ENCODE measurements at places on chromosomes 11 and 22.

DNA sequence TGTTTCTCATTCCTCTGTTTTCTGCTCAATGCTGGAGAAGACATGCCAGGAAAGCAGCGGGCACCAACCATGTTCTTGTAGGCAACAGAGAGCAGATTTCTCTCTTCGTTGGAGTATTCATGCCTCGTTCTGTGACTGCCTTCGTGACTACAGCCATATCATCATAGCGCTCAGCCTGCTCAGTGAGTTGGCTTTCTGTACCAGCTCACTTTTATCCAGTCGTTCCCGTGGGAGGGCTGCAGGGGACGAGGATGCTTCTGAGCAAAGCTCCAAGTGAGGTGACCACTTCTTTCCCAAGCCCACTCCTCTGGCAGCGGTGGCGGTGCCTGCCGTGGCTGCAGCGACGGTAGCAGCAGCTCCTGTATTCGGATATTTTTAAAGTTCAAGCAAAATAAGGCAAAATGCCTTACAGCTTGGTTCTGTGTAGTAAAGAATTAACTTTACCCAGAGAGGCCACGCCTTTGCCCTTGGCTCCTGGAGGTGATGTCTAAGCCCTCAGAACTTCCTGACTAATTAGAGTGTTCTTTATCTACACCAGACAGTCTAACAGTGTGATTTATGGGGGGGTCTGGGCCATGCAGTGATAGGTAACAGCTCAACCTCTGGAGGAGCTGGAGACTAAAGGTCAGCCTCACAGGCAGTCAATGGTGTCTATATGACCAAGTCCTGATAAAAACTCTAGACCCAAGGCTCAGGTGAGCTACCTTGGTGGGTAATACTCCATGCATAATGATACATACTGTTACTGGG is 35.3 kb downstream of the LDHAL6A start:
- DNase-seq, result no peak

- DNase-seq, result no peak
Measured at GRCh38 chr11:115974703-115975102, 470.5 kb upstream of the CADM1 start.

- no peak for DNase-seq
Measured at GRCh38 chr11:4713241-4713640, 8.7 kb downstream of the MMP26 start.

- no peak for DNase-seq
Measured at GRCh38 chr22:30752771-30753170, 58.1 kb downstream of the OSBP2 start.

- peak; percentile 39 for DNase-seq
Measured at GRCh38 chr22:25514436-25515180, 49.9 kb upstream of the GRK3 start.

GRCh38 chr11:19606856-19607655 is 105.6 kb upstream of the NAV2 start:
- DNase-seq, result no peak

GRCh38 chr22:45788522-45788921 is 116.9 kb downstream of the ATXN10 start:
- DNase-seq, result no peak

DNA sequence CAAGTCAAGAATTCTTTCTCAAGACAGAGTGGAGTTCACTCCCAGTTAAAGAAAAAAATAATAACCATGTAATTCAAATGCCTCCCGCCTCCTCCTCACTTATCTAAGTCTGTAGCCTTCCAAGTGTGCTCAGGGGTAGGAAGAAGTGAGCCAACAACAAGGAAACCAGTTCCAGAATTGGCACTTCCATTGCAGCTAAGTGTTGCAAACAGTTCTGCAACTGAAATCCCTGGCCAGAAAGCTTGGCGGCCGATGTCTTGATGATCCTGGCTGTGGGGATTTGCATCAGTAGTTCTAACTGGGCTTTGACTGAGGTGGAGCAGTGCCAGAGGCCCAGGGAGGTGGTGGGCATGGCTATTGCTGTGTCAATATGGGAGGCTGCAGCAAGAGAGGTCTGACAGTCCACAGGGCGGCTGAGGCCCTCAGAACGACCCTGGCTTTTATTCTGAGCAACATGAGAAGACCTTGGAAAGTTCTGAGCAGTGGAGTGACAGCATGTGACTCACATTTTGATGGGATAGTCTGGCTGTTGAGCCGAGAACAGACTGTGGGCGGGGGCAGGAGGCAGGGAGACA is 19.2 kb downstream of the DHCR7 start:
- DNase-seq, result no peak

- no peak for DNase-seq
Measured at GRCh38 chr22:26906464-26906863, 249.1 kb downstream of the MIAT start.

- DNase-seq, result no peak
Measured at GRCh38 chr11:96091476-96091875, 167.6 kb upstream of the MTMR2 start.

GRCh38 chr11:97079244-97079643 is 689.4 kb downstream of the JRKL start:
- no peak for DNase-seq

DNA sequence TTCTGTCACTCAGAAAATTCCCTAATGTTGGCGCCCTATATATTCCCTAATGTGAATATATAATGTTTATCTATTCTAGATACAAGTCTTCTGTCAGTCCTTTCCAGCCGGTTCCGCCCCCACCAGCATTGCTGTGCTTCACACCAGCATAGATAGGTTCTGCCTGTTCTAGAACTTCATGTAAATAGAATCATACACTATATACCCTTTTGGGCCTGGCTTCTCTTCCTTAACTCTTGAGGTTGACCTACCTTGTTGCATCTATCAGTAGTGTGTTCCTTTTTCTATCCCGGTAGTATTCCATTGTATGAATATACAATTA is 34.6 kb downstream of the OTOG start:
- no peak for DNase-seq

DNA sequence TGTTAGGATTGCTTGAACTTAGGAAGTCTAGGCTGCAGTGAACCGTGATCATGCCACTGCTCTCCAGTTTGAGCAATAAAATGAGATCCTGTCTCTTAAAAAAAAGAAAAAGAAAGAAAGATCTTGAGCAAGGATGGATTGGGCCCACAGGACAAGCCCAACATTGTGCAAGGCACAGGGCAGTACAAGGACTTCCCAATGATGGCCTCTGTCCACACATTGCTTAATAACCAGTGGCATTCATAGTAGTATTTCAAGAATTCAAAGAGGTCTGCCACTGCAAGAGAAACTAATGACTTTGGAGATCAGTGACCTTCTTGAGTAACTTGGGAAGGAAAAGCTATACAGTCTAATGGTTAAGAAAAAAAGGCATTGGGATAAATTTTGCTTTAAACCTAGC is 44.6 kb downstream of the SEZ6L start:
- no peak for DNase-seq

DNA sequence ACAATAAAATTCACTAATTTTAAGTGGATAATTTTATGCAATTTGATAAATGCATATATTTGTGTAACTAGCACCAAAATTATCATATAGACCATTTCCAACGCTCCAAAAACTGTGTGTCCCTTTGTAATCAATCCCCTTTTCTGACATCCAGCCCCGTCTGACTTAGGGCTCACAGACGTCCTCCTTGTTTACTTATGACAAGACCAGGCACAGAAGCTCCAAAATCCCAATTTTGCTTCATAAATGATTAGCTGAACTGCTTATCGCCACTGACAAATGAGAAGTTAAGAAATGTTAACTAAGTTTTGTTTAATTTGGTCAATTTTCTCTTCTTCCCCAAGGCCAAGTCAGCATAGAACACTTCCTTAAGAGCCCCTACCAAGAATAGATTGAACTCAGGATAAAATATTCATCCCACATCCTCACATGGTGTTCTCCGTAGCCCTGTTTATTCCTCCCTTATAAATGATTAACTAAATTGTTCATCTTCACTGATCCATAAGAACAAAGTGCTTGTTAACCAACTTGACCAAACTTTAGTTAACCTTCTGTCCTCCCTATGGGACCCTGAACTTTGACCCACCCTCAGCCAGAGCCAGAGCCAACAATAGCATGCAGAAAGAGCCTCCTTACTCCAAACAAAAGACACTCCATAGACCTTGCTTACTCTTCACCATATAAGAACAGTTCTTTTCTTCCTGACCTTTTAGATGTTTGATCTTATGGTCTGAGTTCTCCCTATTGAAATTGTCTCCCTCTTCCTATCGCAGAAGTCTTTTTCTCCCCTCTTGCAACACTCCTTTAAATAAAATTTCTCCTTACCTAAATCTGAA is 30.8 kb upstream of the GLYAT start:
- DNase-seq, result no peak

GRCh38 chr11:78612721-78613377 is 38.2 kb upstream of the NARS2 start:
- no peak for DNase-seq

- DNase-seq, result no peak
Measured at GRCh38 chr22:21446827-21447690, 20.1 kb upstream of the TMEM191C start.

DNA sequence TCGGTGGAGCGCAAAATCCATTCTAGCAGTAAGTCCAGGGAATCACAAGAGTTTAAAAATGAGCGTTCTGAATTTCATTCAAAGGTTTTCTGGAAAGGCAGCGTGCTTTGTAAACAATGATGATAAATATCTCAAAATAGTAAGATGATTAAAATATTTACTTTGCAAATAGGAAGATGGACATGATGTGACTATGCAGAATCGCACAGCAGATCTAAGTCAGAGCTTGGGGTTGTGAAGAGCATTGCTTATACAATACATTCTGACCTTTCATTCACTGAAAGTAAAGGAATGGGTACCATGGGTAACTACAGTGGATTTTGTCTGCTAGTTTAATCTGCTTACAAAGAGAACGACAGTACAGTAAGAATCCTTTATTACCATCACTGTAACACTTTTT is 77.5 kb downstream of the PPP6R3 start:
- DNase-seq, result no peak

DNA sequence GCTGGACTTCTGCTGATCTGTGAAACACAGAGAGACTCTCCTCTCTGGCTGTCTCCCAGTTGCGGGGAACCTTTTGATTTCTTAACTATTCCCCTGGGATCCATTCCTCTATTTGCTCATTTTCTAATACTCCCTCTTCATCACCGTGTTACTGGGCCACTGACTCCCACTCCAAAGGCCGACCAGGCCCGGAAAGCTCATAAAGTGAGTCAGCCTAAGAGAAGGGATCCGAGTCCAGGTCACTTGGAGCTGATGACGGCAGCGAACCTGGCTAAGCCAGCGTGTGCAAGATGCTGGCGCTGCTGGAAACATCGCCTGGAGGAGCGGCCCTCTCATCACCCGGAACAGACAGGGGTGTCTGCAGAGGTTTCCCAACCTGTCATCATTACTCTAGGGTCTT is 112.8 kb downstream of the FBXO7 start:
- no peak for DNase-seq

DNA sequence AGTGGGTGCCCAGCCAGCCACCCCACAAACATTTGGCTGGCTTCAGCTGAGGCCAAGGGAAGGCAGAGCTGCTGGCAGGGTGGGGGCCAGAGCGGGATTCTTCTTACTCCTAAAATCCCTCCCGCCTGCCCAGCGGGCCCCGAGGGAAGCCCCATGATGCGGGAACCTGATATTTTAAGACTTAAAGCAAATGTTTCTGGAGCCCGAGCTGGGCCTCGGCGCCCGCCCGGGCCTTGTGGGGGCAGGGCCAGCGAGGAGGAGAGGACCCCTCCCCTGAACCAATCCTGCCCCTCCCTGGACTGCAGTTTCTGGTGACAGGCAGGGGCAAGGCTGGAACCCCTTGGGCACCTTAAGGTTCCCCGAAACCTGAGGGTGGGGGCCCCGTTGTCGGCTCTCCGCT is 17.2 kb downstream of the GP1BB start:
- no peak for DNase-seq

- peak; percentile 68 for DNase-seq
Measured at GRCh38 chr11:44621140-44621681, 55.7 kb downstream of the CD82 start.

GRCh38 chr11:121649798-121650197 is 197.0 kb upstream of the SORL1-AS1 start:
- no peak for DNase-seq

GRCh38 chr11:96162816-96163499 is 180.0 kb downstream of the MAML2 start:
- no peak for DNase-seq

GRCh38 chr11:36750349-36750748 is 152.3 kb upstream of the RAG2 start:
- no peak for DNase-seq

GRCh38 chr22:23383491-23384361 is 196.4 kb downstream of the IGLL1 start:
- DNase-seq, result peak; percentile 36

DNA sequence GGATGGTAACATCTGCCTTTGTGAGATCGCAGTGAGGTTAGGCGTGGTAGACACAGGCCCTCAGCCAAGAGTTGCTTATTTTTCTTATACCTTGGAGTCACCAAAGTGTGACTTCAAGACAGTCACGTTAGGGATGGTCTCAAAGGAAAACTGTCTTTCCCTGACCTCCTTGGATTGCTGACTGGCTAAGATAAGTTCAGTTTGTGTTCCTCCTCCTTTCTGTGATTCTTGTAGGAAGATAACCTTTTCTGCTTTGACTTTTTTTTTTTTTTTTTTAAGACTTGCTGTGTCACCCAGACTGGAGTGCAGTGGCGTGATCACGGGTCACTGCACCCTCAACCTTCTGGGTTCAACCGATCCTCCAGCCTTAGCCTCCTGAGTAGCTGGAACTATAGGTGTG is 23.1 kb downstream of the TAB1 start:
- DNase-seq, result no peak

- no peak for DNase-seq
Measured at GRCh38 chr11:129945373-129945772, 50.0 kb upstream of the NFRKB start.

GRCh38 chr11:68980776-68981065 is at the start of gene MRGPRD:
MRGPRD (minus strand) TSS chr11:68980986; CDS start chr11:68980986, 0 bp downstream.
- DNase-seq, result no peak

- DNase-seq, result no peak
Measured at GRCh38 chr11:27039873-27040272, 742 bp upstream of the BBOX1 start.

DNA sequence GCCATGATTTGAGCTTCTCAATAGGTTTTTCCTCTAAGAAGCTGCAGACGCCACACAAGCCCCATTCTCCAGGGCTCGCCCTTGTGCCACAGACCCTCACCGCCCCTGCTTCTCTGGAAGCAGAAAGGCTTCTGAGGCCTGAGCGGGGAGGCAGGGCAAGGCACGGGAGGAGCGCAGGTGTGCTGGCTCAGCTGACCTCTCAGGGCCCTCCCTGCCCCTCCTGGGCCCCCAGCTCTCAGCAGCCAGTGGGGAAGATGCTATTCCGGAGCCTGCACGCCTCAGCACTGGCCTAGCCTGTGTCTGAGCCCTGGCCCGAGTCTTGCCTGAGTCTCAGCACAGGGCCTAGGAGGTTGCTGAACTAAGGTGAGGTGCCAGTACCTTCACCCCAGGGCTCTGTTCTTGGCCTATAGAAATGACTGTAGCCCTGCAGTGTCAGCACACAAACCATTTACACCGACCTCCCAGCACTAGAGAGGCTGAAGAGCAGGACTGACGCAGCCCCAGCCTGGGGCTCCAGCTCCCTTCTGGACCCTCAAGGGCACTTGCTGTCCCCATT is 47.1 kb upstream of the LMO1 start:
- DNase-seq, result no peak

- DNase-seq, result no peak
Measured at GRCh38 chr22:18971321-18971751, 35.2 kb upstream of the PRODH start.

All from NCI-H2227 treated with DMSO at 0.1 percent for 48 hours (cell line).